ENCODE measurements at places on chromosomes 4 and X.

- no peak for DNase-seq
Observed at GRCh38 chrX:31071262-31071661, 579 bp downstream of the FTHL17 start.

DNA sequence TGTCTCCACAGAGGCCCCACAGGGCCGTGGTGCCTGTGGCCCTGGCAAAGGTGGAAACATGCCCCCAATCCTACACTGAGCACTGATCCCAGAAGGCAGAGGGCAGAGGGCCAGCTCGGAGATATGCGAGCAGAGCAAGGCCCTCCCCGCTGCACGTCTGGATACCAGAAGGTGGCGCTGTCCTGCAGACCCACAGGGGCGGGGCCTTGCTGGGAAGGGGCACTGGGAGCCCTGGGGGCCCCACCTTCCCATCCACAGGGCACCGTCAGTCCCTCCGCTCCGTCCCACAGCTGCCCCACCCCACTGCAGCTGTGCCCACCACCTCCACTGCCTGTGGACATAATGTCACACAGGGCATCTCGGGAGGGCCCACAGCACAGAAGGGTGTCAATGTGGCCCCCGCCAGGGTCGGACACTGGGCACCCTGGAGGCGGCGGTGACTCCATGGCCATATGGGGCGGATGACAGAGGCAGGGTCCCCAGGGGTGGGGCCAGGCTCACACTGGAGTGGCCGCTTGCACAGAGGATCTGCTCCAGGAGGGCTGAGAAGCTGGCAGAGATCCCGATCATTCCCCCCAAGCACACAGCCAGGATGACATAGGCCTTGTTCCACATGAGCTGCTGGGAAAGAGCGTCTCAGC is 4.8 kb downstream of the SLC49A3 start:
- peak; percentile 14 for DNase-seq

GRCh38 chr4:65670331-65671031 is at the start of gene EPHA5:
TSS of gene EPHA5 (minus strand) at chr4:65670489. CDS start at chr4:65669742, 747 bp downstream.
- DNase-seq: peak; percentile 81

DNA sequence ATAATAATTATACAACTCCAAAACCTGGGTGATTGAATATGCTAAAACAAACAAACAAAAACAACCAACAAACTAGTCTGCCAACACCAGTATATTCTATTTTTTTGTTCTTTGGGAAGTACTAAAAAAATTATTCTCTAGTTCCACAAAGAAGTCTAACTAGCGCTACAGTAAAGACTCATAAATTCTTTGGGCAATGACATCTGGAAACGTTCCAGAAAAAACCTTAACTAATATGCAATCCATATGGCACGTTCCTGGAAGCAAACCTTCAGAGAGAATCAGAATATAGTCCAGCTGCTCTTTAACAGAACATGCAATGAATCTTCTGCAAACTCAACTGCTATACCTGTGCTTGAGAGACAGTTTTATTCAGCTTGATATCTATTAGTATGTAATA is 500.1 kb downstream of the TRAM1L1 start:
- peak; percentile 8 for DNase-seq

- no peak for DNase-seq
Observed at GRCh38 chr4:38958453-38959190, 73.6 kb downstream of the TMEM156 start.

- DNase-seq: no peak
Observed at GRCh38 chr4:110629214-110629754, 6.4 kb upstream of the PITX2 start.

DNA sequence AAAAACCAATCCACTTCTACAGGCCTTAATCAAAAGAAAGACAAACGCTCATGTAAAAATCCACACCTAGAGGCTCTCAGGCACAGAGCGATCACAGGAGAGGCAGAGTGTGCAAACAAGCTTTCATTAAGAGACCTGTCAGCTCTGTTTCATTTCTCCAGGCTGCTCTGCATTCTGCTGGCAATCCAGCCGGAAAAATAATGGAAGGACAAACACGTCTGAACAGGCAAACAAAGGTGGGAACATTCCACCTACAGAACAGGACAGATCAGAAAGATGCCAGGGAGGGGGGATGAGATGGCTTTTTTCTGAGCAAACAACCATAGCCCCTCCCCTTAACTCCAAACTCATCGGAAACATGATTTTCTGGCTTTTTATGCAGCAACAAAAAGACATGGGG is 9.7 kb downstream of the SOD3 start:
- DNase-seq: no peak

DNA sequence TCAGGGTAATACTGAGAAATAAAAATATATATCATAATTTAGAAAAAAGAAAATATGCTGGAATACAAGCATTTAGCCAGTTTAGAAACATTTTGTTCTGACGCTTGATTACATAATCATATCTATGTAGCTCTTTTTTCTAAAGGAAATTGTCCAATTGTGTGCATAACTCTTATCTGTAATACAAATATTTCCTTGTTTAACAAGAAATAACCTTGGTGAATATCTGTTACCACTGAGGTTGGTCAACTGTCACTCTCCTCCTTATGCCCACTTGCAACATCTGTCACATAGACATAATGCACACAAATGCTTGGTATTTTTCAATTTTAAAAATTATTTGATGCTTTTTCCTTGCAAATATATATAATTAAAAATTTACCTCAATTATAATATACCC is 609.7 kb downstream of the TLL1 start:
- no peak for DNase-seq
